Hepatocyte (in vitro differentiated cells): ENCODE measurements at places on chromosomes 6 and 20. TPM values are rescaled to one million over a fixed set of nuclear protein-coding genes. Genes with fewer than 3 reads are reported as not detected.
A peak's percentile ranks its signal among the peaks of the same experiment; 100 is the strongest.

Gene TINAG
- 0.76 and 1.1 TPM in 2 replicates for total RNA-seq

Gene FOXC1
- total RNA-seq, result 1.1 and 1.2 TPM in 2 replicates

DNA sequence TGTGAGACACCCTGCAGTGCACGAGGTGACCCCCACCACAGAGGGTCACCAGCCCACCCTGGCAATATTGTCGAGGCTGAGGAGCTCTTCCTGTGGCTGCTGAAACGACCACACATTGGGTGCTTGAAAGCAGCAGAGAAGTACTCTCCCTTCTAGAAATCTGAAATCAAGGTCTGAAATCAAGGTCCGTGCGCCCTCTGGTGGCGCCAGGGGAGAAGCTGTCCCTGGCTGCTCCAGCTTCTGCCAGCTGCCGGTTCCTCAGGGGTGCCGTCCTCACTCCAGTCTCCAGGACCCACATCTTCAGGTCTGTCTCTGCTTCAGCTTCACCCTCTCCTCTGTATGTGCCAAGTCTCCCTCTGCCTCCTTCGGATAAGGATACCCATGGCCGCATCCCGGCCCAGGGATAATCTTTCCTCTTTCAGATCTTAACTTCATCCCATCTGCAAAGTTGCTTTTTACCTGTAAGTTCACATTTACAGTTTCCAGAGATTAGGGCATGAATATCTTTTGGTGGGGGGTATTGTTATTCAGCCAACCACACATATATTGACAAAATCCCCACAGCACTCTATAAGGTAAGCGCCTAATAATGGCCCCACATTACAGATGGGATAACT, 108.3 kb upstream of the PHACTR3 start:
- DNase-seq, result peak; percentile 87

GRCh38 chr6:2378891-2379652, 133.7 kb upstream of the GMDS start:
- DNase-seq, result no peak
